ENCODE measurements at places on chromosomes 2 and 18.

- DNase-seq: no peak
Measured at GRCh38 chr18:63590373-63590772, 3.2 kb downstream of the SERPINB13 start.

DNA sequence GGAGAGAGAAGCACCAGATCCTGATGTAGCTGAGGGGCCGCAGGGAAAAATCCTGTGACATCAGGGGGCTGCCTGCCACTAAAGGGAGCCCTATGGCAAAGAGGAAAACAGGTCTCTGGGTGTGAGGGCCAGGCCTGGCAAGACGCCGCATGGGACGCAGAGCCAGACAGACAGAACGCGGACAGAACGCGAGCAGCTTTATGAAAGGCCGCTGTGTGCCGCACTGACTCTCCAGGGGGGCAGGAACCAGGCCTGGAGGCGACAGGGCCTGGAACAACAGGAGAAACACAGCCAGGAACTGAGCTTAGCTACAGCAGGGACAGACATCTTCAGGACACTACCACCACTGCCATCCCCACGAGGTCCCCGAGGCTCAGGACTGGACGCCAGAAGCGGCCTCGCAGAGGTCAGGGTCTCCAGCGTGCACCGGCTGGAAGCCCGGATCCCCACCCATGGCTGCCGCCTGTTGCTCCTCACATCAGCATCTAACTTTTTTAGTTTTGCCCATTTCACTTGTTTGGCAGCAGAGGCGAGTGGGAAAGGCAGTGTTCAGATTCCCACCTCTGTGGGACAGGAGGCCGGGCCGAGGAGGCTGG lies 131.6 kb downstream of the VAPA start:
- no peak for DNase-seq

GRCh38 chr2:158603986-158604385 lies 147.2 kb downstream of the PKP4 start:
- no peak for DNase-seq

GRCh38 chr2:46885376-46885775 lies 30.2 kb downstream of the MCFD2 start:
- DNase-seq: no peak

DNA sequence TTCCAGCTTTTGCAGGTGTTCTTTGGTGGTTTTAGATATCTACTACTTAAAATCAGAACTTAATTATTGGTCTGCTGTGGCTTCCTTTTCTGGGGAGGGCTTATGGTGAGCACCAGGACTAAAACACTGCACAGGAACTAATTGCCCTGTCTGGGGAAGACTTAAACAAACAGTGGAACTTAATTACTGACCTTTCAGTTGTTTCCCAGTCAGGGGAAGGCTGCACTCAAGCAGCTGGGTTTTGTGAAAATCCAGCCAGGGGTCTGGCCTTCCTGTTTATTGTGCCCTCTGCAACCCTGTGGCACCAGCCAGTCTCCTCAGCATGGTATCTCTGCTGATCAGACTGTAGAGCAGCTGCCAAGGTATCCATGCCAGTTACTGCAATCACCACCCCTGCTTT lies 398.2 kb downstream of the ADCYAP1 start:
- DNase-seq: no peak

DNA sequence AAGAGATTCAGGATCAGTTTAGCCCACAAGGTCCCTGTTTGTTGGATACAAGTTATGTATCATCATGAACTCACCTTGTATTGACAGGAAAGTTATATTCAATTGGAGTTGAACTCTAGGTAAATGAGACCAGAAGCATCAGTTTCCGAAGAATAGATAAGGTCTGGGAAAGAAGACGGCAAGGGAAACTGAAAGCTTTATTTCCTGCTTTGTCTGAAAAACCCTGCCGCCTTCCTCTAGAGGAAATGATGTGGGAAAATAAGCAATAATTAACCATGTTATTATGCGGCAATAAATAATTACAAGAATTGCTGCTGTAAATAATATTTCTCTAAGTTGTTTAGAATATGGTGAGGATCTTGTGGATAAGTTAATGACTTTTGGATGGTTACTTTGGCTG lies 32.0 kb downstream of the LPIN1 start:
- no peak for DNase-seq

DNA sequence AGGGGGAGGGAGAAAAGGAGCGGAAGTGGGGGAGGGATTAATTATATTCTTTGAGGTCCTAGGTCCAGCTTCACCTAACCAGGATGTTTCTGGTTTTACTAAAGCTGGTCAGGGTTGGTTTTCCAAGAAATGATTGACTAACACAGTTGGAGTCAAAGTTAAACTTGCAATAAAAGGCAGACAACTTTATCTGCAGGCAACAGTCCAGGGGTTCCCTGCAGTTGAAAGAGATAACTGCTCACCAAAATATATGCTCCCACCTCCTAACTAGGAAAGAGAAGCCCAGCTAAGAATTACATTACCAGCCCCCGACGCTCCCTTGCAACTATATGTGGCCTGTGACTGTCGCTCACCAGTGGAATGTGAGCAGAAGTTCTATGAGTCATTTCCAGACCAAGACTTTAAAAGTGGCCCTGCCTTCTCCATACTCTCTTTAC lies 140.0 kb upstream of the PKDCC start:
- no peak for DNase-seq

DNA sequence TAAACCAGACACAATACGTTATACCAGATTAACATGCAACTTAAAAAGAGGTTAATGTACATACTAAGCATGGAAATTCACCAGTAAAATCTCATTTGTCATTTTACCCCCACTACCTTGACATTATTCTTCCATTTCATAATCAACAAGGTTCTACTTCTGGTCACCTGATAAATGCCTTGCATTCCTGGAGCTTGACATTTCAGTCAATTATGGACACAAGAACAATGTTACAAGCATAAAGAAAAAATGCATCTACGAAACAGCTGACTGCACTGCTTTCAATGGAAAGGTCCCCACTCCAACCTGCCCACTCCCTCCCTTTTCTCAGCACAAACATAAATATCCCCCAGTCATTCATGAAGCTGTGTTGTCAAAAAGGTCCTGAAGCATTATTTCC lies 31.4 kb downstream of the ARL5A start:
- DNase-seq: no peak

DNA sequence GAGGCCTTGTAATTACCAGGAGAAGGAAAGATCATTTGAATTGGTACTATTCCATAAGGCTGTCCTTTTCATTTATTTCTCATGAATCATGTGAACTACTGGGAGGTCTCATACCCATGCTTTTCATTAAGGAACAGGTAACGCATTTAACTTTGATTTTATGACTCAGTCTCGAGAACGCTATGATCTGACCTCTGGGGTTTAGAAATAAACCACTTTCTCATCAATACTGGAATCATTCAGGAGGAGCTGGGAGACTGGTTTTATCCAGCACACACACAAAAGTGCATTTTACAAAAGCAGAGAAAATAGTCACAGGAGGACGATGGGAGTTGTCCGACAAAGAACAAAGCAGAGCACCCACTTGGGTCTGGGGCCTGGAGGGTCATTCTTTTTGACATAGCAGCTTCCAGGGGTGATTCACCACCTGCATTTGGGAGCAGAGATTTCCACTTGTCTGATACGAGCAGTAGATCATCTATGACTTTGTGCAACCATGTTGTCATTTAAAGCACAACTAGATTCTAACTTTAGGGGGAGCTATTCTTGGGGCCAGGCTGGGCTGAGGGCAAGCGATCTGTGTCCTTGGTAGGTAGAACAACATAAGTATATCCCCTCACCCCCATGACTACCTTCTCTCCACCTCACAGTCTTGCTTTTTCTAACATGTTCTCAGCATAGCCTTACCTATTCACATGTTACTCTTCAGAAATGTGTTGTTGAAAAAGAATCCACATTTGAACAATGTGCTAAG lies 95.9 kb upstream of the SCG2 start:
- no peak for DNase-seq

DNA sequence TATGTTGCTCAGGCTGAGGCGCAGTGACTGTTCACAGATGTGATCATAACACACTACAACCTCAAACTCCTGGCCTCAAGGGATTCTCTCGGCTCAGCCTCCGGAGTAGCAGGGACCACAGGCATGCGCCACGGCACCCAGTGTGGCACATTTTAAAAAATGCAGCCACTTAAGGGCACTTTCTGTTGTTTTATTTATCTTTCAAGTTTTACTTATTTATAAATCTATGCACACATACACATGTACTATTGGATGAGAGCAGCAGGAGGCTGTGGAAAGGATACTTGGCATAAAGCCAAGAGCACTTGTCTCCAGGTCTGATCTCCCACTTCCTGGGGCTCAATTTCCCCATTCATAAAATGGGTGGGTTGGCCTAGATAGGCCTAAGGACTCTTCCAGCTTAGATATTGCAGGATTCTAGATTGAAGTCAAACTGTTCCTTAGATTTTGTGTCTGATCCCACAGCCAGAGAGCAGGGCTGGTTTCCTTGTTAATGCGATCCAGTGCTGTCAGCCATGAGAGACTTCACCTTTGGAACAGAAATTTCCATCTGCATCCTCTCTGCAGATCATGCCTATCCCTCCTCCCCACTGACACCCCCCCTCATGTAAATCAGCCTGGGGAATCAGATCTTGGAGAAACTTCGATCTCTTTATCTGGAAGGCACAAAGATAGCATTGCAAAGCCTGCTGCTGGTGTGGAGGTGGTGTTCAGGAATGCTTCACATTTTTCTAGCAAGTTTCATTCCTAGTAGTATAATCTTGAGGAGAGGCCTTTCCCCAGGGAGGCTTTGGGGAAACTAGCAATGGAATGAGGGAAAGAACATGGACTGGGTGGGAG lies 24.7 kb downstream of the PCBP1 start:
- DNase-seq: no peak

GRCh38 chr2:150677551-150677950 lies 190.1 kb upstream of the RND3 start:
- DNase-seq: no peak

GRCh38 chr2:231469583-231469950 lies 5.3 kb upstream of the NCL start:
- DNase-seq: no peak

DNA sequence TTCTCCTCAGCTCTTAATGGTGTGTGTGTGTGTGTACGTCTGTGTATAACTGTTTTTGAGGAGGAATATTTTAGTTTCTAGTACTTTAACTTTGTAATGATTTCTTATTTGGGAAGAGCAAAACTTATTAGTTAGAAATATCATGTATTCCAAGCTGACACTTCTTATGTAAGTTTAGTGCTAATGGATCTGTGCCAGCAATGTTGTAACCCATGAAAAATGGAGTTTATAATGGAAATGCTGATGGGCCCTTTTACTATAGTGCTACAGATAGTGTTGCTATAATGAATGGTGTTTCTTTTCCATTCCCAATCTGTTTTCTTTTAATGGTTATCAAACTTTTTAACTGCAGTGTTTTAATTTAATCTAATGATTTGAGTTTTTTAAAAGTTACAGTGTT lies 49.8 kb upstream of the OTX1 start:
- DNase-seq: no peak

DNA sequence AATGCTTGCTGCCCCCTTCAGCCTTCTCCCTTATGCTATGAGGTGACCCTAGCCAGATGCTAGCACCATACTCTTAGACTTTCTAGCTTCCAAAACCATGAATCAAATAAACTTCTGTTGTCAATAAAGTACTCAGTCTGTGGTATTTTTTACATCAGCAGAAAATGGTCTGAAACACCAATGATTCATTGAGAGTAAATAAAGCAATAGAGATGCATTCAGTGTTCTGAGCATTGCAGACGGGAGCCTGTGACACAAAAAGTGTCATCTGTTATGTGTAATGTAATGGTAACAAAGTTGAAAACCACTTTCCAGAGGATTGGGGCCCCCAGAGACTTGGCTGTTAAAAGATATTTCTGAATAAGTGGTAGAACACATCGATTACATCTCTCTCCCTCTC lies 758.0 kb upstream of the NRXN1 start:
- no peak for DNase-seq

DNA sequence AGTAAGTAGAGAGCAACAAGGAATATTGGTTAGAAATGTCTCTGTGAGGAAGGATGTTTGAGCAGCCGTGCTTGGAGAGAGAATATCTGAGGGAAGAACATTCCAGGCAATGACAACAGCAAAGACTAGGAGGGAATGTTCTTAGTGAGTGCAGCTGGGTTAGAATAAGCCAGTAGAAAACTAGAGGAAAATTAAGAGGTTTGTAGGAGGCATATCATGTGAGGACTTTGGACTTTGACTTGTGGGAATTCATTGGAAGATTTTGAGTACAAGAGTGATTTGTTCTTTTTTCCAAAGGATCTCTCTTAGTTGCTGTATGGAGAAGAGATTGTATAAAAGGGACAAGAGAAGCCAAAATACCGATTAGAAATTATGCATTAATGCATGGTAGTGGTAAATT lies 47.2 kb downstream of the PPM1B start:
- DNase-seq: no peak

- DNase-seq: no peak
Measured at GRCh38 chr18:59376351-59376935, 17.4 kb upstream of the LMAN1 start.

DNA sequence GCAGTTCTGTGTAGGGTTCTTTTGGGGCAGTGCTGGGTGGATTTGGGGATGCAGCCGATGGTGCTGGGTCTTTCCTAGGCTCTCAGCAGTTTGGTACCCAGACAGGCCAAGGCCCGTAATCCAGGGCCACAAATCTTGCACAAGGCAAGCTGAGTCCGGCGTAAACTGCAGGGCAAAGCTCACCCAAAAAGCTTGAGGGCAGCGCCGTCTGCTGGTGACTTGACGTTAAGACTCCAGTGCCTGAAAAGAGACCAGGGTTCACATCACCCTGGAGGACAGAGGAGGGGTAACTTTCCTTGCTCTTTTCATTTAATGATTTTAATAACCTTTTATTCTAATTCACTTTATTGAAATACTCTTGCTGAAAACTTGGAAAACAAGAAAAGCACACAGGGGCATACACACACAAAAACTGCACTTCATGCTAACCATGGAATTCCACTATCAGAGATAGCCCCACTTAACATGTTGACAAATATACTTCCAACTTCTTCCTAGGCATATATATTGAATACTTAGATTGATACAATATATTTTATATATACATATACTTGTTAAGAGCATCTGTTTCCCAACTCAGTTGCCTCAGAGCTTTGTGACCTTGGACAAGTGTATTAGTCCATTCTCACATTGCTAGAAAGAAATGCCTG lies 38.9 kb downstream of the CNGA3 start:
- DNase-seq: no peak

DNA sequence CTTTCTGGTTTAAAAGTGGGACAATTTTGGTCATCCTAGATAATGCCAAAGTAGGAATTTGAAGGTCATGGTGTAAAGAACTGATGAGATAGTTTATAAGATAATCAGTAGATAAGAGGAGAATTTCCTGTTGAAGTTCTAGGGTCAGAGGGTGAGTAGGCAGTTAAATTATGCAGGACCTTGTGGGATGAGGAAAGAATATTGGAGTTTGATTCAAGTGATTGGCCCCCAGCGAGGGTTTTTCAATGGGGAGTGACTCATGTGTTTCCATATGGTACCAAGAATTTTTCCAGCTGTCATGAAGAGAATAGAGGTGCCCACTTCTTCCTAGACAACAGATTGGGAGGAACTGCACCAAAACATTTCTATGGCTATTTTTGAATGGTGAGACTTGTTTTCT lies 940.2 kb upstream of the ZEB2 start:
- DNase-seq: no peak

GRCh38 chr2:117170897-117171296 lies 643.6 kb upstream of the DDX18 start:
- DNase-seq: no peak
